Stimulated activated CD4-positive, alpha-beta T cell treated with anti-CD3 and anti-CD28 coated beads, Interleukin-15, amount 100 ng/mL, for 1 hour (primary cell): ENCODE measurements at places on chromosomes 16 and 17.

DNA sequence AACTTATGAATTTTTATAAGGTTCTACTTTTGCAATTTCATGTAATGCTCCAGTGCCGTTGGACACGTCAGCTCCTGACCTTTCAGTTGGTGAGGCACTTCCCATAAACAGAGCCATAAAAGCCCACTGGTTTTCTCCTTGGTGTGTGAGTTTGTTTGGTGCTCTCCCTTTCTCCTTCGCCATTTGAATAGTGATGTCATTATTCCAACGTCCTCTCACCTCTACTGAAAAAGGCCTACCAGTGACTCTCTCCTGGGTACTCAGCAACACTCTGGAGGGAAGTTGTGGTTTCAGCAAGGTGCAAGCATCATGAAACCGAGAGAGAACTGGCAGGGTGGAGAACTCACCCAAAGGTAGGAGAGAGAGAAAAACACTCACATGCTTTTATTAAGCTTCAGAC, 29.6 kb upstream of the HNF1B start:
- DNase-seq: no peak

DNA sequence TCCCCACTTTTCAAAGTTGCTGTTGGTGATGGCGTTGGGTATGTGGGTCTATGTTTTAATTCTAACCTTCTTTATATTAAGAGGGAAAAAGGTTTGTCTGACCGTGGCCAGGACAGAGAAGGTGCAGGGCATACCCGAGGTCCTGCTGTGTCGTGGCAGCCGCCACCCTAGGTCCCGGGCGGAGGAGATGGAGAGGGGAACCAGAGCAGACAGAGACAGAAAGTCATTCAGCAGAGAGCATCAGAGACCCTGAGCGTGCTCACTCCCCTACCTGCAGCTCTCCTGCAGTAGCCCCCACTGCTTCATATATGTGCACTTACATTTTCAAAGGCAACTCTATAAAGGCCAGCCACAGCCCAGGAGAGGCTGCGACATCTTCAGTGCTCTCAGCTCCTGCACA, 327.2 kb upstream of the TNRC6C start:
- DNase-seq: no peak

DNA sequence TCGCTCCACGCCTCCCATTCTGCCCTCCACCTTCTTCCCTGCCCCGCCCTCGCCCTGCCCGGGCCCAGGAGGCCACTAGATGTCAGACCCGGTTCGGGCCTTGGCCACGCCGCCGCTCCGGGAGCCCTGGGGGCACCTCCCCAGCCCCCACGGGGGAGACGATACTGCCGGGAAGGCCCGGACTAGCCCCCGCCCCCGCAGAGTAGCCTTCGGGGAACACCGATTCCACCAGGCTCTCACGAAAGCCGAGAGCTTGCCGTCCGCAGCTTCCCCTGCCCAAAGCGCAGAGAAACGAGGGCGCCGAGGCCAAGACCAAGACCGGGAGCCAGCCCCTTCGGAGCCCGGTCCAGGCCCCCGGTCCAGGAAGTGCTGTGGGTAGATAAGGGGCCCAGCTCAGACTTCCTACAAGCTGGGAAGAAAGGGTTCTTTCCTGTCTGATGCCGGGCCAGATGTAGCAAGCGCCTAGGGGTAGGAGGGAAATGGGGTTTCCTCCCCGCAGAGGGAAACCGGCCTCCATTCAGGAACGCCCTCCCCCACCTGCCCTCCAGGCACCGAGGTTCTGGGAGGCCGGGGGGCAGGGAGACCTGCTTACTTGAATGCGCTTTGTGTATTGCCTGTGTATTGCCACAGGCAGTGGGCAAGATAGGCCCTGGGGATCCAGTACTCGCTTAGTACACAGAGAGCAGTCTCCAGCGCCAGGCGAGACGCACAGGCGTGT, 806 bp upstream of the CYB561 start:
- DNase-seq: peak; percentile 45

- peak; percentile 43 for DNase-seq
These were observed 3.4 kb upstream of the ZNF385C start for GRCh38 chr17:42101513-42102292.

- no peak for DNase-seq
These were observed 117.0 kb upstream of the KCNJ16 start for GRCh38 chr17:69958063-69958462.

DNA sequence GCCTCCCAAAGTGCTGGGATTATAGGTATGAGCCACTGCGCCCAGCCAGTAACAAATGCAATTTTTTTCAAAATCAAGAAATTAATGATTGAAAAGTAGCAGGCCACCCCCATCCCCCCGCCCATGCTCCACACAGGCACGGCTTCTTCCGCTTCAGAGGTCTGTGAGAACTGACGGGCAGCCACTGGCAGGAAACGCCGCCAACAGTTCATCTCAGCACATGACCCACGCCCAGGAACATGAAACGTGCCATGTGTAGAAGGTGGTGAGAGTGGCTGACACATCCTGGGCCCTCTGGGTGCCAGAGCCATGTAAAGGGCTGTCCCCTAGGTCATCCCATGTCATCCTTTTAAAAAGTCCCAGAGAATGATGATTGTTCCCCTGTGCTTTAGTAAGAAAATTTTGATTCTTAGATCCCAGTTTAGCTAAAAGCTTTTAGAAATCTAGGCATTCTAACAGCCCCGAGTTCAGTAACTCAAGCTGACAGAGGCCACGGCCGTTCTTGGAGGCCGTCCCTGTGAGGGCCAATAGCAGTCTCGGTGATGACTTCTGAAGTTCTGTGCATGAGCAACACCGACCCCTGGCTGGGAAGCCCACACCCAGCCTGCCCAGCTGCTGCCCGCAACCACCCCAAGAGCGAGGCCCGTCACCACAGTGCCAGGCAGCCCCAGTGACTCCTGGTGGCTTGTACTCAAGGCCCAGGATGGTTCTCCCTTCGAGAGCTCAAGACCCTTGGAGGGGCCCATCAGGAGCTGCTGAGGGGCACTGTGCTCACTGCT, 52.1 kb downstream of the KLHDC4 start:
- peak; percentile 11 for DNase-seq

DNA sequence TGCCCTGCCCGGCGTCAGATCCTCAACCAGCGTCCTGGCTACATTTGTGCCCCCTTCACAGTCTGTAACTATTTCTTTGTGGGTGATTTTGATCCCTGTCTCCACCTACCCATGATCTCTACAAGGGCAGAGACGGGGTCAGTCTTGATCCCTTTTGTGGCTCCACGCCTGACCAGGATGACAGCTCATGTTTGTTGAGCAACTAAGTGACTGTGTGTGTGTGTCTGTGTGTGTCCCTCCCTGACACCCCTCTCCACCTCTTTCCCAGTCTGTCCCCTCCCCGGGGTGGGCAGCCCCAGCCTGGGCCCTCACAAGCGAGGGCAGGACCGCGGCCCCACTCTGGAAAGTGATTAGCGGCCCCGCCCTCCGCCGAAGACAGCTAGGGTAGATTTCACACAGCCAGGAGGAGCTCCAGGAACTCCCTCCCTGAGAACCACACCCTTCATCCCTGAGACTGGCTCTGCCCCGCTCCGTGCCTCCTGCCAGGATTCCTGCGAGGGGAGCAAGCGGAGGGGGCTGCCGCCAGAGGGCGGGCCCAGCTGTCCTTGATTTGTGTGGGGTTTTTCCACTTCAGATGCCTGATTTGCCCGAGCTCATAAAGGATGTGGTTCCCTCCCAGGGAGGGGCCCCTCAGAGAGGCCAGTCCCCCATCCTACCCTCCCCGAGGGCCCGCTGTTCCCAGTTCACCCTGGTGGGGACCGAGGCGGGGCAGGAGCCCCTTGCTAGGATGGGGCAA, 5.3 kb upstream of the HS3ST6 start:
- no peak for DNase-seq

- no peak for DNase-seq
These were observed 253.8 kb upstream of the PMFBP1 start for GRCh38 chr16:72425571-72426341.

DNA sequence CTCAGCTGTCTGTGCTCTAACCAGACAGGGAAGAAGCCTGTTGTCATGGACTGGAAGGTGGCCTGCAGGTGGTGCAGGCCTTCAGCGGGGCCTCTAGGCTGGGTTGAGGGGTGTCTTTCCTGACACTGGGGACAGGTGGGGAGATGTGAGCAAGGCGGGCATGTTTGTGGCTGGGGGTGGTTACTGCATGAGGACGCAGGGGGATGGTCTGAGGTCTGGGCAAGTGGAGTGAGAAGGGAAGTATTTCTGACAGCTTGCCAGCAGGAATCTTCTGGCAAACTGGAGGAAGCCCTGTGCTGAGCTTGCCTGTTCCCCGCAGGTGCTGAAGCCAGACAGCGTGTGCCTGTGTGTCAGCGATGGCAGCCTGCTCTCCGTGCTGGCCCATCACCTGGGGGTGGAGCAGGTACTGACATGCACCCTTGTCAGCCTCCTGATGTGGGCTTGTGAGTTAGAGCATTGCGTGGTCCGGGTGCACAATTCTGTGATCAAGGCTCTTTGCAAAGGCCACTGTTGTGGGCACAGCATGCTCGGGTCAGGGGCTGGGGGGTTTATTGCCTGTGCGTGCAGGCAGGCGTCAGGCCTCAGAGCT, 36.2 kb downstream of the PRMT7 start:
- DNase-seq: no peak

GRCh38 chr16:72501739-72502593, 330.0 kb upstream of the PMFBP1 start:
- DNase-seq: no peak

DNA sequence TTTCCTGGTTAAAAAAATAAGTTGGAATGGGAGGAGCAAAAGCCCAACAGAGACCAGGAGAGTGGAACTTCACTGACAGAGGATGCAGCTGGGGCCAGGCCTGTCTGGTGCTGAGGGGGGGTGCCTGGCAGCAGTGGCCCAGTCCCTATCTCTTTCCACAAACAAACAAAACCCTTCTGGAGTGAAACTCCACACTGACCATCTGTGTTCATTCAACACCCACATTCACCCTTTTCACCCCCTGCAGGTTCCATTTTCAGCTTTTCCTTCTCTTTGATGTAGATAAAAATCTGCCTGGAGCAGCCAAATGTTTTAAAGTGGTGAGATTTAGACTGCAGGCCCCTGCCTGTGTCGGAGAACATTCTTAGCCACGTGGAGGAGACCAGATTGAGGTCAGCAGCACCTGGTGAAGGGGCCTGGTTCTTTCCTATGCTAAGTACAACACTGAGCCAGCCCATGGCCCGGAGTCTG, 161.4 kb upstream of the CDH11 start:
- DNase-seq: no peak

GRCh38 chr17:75003070-75003956, 9.2 kb upstream of the MRPL58 start:
- no peak for DNase-seq

GRCh38 chr17:39132192-39132610, 19.2 kb downstream of the PLXDC1 start:
- no peak for DNase-seq

GRCh38 chr17:43402078-43402477, 3.3 kb downstream of the ARL4D start:
- no peak for DNase-seq

DNA sequence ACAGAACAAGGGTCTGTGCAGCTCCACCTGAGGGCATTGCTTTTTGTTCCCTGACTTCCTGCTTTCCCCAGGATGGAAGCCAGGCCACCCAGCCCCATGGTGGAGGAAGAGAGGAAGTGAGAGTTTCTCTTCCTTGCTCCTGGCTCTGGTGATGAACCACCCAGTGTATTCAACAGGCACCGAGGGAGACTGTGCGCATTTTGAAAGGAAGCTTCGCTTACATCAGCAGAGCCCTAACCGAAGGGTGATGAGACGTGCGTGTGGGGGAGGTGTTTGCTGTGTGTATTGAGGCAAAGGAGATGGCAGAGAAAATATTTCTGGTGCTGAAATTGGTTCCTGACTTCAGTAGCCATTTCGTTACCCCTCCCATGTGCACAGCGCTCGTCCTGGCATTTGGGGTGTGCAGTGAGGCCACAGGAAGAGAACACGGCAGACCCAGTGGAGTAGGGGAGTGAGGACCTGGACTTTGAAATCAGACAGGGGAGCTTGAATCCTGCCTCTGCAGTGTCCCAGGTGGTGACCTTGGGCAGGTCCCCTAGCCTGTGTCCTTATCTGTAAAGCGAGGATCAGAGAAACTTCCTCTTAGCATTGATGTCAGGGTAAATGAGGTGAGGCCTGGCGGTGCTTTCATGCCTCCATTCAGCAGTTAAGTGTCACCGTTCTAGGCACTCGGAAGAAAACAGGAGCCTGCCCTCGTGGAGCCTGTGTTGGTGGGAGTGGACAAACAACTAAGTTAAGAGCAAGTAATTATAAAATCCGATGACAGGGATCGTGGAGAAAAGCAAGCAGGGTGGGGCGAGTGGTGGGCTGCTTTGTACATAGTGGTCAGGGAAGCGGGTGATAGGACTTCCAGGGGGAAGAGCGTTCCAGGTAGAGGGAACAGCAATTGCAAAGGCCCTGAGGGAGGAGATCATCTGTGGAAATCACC, 7.4 kb downstream of the CMIP start:
- no peak for DNase-seq

DNA sequence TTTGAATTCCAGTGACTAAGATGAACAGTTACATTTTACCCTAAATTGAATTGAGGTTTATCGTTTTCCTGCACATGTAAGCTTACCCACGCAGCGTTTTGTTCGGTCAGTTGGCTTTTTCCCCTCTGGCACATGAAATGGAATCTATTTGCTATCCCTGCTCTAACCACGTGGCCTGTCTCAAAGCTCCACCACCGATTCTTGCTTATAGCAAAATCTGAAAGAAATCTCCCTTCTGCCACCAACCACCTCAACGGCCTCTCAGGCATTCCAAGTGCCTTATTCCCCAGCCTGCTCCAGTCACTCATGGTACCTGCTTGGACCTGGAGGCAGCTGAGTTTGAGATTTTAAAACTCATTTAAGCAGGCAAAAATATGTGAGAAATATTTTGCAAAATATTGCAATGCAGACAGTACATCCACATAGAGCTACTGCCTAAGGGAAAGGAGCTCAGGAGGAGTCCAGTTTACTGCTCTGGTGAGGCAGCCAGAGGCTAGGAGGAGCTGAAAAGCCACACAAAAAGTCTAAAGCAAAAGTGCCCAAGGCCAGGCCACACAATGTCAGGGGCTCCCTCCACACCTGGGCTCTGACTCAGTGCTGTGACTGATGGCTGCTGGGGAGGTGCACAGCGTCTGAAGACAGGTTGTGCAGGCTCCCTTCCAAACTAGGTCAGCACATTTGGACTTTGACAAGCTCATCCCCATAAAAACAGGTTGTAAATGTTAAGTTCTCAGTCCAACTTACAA, 26.4 kb downstream of the ARHGAP17 start:
- no peak for DNase-seq

DNA sequence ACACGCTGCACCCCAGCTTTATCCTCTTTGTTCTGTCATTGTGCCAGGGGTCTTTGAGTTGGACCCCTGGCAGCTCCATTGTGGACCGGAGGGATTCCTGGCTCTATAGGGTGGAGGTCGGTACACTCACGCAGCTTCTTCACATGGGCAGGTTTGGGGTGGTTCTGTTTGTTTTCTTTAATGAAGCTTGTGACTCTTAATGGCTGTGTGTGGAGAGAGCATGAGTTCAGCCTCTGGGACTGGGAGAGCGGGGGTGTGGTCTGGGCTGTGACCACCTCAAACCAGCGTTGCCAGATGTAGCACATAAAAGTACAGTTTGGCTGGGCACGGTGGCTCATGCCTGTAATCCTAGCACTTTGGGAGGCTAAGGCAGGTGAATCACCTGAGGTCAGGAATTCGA, 21.2 kb upstream of the NAGLU start:
- no peak for DNase-seq

GRCh38 chr17:59028328-59028727, 78.4 kb downstream of the TRIM37 start:
- DNase-seq: no peak

GRCh38 chr16:84754956-84755672, 55.3 kb downstream of the USP10 start:
- no peak for DNase-seq

- DNase-seq: no peak
These were observed 128.7 kb downstream of the TANGO6 start for GRCh38 chr16:68972013-68972412.

GRCh38 chr17:9874722-9875121, 30.3 kb downstream of the RCVRN start:
- no peak for DNase-seq
